Osteoblast (primary cell): ENCODE measurements at places on chromosomes 12 and 14. TPM values are rescaled to one million over a fixed set of nuclear protein-coding genes. Genes with fewer than 3 reads are reported as not detected.

MANSC4 gene
- not detected in 2 replicates for total RNA-seq

GALNT16 gene
- 4.0 and 4.1 TPM in 2 replicates for total RNA-seq

FBXL14 gene
- total RNA-seq = 9.8 and 10.3 TPM in 2 replicates

MYF6 gene
- total RNA-seq = not detected in 2 replicates

NRIP2 gene
- total RNA-seq = 0.59 TPM in 1 of 2 replicates, not detected in the other

GPR137C gene
- 0.36 and 0.59 TPM in 2 replicates for total RNA-seq

SLC6A12 gene
- total RNA-seq = not detected in 2 replicates

OR6C2 gene
- not detected in 2 replicates for total RNA-seq

SERPINA6 gene
- total RNA-seq = not detected in 2 replicates

CLBA1 gene
- total RNA-seq = 11.5 and 12.3 TPM in 2 replicates

DPY19L2 gene
- total RNA-seq = 1.1 and 2.7 TPM in 2 replicates

CLEC2A gene
- not detected in 2 replicates for total RNA-seq

IFI27 gene
- total RNA-seq = 80.7 and 87.8 TPM in 2 replicates

RERG gene
- total RNA-seq = 0.29 TPM in 1 of 2 replicates, not detected in the other

ACOT4 gene
- 1.8 and 2.5 TPM in 2 replicates for total RNA-seq

SERPINA3 gene
- total RNA-seq = 2.7 and 5.1 TPM in 2 replicates

SIX1 gene
- 18.1 and 21.5 TPM in 2 replicates for total RNA-seq

STON2 gene
- 49.6 and 51.0 TPM in 2 replicates for total RNA-seq

ZNF219 gene
- 8.3 and 9.4 TPM in 2 replicates for total RNA-seq
